Colonic mucosa (tissue), 4 donors: ENCODE measurements at places on chromosomes 12 and 14.

GRCh38 chr12:51028126-51028812, 2.1 kb upstream of the SLC11A2 start:
- peak; percentile 59 for DNase-seq

DNA sequence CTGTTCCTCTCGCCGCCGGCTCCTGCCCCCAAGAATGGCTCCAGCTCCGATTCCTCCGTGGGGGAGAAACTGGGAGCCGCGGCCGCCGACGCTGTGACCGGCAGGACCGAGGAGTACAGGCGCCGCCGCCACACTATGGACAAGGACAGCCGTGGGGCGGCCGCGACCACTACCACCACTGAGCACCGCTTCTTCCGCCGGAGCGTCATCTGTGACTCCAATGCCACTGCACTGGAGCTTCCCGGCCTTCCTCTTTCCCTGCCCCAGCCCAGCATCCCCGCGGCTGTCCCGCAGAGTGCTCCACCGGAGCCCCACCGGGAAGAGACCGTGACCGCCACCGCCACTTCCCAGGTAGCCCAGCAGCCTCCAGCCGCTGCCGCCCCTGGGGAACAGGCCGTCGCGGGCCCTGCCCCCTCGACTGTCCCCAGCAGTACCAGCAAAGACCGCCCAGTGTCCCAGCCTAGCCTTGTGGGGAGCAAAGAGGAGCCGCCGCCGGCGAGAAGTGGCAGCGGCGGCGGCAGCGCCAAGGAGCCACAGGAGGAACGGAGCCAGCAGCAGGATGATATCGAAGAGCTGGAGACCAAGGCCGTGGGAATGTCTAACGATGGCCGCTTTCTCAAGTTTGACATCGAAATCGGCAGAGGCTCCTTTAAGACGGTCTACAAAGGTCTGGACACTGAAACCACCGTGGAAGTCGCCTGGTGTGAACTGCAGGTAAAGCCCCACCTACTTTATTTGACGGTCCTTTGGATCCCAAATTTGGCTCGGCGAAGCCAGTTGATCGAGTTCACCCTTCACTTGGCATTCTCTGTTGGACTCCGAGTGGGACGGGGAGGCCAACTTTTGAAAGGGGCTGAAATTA, 1.5 kb downstream of the WNK1 start:
- DNase-seq: peak; percentile 54

GRCh38 chr12:6360080-6360571, 15.2 kb downstream of the SCNN1A start:
- DNase-seq: peak; percentile 80

DNA sequence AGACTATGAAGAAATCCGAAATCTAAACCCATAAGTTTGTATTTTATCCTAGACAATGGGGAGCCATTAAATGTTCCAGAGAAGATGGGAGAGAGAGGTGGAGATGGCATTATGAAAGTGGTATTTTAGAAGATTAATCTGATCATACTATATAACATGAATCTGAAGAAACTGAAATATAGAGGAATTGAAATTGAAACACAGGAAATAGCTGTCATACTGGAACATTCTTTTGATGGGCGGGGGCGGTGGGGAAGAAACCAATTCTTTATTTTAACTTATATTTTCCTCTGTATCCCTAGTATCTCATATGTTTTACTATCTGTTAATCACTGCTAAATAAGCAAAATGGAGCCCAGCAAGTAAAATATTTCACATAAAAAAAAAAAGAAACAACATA, 27.0 kb upstream of the FOXN3 start:
- no peak for DNase-seq

GRCh38 chr12:65894088-65894487, 69.8 kb downstream of the HMGA2 start:
- no peak for DNase-seq

DNA sequence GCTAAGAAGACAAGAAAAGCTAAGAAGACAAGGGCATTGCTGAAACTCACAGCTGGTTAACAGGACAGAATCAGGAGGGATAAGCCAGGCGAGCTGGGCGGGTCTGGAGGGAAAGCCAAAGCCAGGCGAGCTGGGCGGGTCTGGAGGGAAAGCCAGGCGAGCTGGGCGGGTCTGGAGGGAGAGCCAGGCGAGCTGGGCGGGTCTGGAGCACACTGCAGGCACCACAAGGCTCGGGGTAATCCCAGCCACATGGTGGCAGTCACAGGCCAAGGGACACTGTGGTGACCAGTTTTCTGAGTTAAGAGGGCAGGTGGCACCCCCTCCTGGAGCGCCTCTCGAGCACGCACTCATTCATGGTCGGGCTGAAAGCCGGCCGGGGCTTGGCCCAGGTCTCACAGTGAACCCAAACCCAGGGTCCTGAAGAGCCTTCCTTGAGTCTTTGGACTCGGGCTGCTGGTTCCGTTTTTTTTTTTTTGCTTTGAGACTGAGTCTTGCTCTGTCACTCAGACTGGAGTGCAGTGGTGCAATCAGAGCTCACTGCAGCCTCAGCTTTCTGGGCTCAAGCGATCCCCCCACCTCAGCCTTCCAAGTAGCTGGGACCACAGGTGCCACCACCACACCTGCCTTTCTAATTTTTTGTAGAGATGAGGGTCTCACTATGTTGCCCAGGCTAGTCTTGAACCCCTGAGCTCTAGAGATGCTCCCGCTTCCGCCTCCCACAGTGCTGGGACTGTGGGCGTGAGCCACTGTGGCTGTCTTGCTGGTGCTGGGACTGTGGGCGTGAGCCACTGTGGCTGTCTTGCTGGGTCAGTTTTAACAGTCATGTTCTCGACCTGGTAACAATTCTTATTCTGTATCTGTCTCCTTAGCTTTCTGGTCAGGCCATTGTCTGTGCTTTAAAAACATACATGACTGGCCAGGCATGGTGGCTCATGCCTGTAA, 40.2 kb downstream of the HSP90AA1 start:
- peak; percentile 88 for DNase-seq

GRCh38 chr12:19842116-19842515, 402.8 kb downstream of the AEBP2 start:
- DNase-seq: no peak

- DNase-seq: no peak
Measured at GRCh38 chr12:2409656-2410265, 357.0 kb downstream of the CACNA1C start.

DNA sequence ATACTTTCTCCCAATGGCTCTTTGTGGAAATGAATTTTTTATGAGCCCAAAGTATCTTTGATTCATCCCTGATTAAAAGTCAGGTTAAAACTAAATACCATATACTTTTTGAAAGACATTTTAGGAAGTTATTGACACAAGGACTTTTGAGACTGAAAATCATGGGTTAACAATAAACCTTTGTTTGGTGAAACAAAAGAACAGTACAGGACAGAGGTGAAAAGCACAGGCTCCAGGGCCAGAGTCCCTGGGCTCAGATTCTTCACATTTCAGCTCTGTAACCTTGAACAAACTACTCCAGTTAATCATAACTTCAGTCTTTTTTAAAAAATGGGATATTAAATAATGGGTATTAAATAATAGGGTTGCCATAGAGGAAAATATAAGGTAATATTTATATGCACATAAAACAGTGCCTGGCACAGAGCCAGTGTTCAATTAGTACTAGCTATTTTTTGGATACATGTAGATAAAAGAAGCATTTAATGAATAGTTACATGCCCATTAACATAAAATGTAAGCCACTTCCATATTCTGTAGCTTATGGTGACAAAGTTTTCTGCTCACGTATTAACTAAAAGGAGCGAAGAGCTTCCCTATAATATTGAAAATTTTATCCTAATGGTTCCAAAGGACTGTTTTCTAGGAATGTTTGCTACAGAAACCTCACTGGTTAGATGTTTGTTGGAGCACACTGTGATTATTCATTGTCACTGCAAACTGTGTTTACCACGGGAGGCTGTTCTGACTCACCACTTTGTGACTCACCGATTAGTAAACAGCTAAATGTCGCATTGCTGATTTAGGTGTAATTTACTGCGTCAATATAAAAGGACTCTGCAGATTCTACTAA, 255.4 kb downstream of the DAD1 start:
- peak; percentile 34 for DNase-seq

GRCh38 chr12:67263471-67263870, 5.7 kb upstream of the CAND1 start:
- DNase-seq: no peak

DNA sequence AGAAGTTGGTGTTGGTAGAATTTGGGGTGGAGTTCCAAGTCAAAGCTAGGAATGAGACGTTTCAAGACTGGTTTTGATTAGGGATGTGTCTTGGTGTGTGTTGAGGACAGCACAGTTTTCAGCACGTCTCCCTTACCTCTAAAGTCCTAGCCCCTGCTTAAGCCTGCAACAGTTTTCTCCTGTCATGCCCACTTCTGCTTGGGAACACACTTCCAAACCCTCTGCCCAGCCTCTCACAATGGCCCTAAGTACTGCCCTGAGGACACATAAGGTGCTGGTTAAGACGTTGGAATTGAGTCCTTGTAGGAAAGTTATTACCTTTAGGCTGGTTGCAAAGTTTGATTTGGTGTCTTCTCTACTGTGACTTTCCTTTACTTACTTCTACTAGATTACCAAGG, 710 bp upstream of the BMAL2 start:
- DNase-seq: no peak

- DNase-seq: no peak
Measured at GRCh38 chr12:49943625-49943960, 6.9 kb upstream of the AQP2 start.

DNA sequence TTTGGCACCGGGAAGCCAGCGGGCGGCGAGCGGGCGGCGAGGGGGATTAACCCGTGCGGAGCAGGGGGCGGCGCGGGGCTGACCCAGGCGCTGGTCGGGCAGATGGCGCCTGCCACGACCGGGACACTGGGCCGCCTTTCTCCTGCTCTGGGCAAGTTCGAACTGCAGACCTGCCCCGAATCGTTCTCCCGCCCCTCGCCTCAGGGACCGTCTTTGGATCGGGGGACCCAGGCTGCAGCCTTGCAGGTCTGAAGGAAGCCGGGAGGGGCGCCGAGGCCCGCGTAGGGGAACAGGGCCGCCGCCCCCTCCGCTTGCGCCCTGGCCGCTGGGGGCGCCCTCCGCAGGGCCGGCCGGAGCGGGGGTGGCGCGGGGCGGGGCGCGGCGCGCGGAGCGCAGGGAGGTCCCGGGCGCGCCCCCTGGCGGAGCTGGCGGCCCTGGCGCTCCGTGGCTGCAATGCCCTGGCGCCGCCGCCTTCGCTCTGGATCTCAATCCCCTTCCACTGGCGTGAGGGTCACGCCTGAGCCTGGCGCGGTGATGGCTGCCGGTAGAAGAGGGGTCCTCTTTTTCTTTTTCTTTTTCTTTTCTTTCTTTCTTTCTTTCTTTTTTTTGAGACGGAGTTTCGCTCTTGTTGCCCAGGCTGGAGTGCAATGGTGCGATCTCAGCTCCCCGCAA, 449 bp upstream of the LTBP2 start:
- peak; percentile 69 for DNase-seq

- DNase-seq: peak; percentile 22
Measured at GRCh38 chr12:104569346-104570173, 112.8 kb downstream of the CHST11 start.

GRCh38 chr12:46919666-46920400, 94.0 kb upstream of the SLC38A4 start:
- DNase-seq: no peak

DNA sequence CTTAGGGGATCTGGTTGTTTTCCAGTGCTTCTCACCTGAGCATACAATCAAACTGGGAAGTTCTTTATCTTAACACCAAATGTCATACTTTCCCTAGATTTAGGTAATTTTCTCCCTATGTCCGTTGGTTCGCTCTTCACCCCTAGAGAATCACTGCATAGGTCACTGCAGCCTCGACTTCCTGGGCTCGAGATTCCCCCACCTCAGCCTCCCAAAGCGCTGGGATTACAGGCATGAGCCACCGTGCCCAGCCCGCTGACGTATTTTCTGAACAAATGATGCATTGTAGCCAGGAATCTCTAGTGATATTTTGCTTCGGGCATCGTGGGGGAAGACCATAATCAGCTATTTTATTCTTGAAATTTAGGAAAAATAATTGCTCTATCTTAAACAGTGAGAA, 1.1 kb upstream of the RPL41 start:
- DNase-seq: no peak

DNA sequence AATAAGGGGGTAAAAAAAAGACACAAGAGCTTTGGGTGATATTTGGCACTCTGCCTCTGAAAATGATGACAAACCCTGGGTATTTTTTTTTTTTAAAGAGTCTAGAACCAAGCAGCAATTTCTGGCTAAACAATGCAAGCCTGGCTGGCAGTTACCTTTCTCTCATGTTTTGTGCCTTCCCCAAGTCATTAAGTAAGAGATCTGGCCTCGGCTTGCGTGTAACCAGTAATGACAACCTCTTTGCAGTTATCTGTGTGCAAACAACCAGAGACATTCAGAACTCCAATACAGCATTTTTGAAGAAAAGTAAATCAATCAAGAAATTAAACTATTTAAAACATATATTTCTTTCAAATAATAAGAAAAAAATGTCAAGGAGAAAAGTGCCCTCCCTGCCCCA, 167.5 kb downstream of the KCNC2 start:
- DNase-seq: no peak

GRCh38 chr12:2417481-2418160, 364.8 kb downstream of the CACNA1C start:
- no peak for DNase-seq

GRCh38 chr14:29085546-29085945, 319.0 kb downstream of the FOXG1 start:
- DNase-seq: no peak
